ENCODE measurements at places on chromosomes 7 and 10. TPM values are rescaled to one million over a fixed set of nuclear protein-coding genes. Genes with fewer than 3 reads are reported as not detected.

Gene MSMB
- not detected for total RNA-seq

Gene ETV1
- 45.4 TPM for total RNA-seq

Gene RAMP3
- 0.58 TPM for total RNA-seq

Gene CLDN3
- not detected for total RNA-seq

Gene ZCWPW1
- 1.3 TPM for total RNA-seq

Gene SH2D4B
- total RNA-seq: not detected

Gene RGR
- not detected for total RNA-seq

Gene SKIDA1
- 0.99 TPM for total RNA-seq

Gene IRF5
- 0.83 TPM for total RNA-seq

Gene CISD1
- total RNA-seq: 14.6 TPM

Gene ABCC2
- 0.33 TPM for total RNA-seq

Gene TMEM213
- total RNA-seq: not detected

Gene UBE2D4
- 8.0 TPM for total RNA-seq

Gene SPDYE18
- total RNA-seq: not detected
